ENCODE measurements at places on chromosomes 5 and 9.

DNA sequence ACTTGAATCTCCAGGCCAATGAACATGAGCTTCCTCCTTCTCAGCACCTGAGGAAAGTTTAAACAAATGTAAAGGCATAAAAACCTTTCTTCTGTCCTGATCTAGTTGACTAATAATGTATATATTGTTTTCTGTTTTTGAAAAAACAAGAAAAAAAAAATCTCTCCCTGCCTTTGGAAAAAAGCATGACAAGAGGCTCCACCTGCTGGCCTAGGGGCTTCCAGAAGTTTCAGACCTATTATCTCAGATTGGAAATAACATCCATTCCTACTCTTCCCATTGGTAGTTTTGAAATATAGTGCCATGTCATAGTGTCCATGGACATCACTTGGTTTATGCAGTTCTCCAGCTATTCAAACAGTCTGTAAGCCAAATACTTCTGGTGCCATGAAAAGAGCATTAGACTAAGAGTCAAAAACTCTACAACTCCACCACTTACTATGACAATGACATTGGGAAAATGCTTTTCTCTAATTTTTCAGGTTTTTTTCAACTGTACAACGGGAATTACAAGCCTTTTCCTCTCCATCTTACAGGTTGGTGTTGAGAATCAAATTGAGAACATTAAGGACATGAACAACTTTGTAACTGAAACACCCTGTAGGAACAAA lies 409.6 kb upstream of the MPDZ start:
- no peak for DNase-seq

- DNase-seq, result no peak
These were observed 114.4 kb downstream of the TENT4A start for GRCh38 chr5:6827526-6828219.

- DNase-seq, result no peak
These were observed 20.4 kb upstream of the RPS14 start for GRCh38 chr5:150469718-150470469.

DNA sequence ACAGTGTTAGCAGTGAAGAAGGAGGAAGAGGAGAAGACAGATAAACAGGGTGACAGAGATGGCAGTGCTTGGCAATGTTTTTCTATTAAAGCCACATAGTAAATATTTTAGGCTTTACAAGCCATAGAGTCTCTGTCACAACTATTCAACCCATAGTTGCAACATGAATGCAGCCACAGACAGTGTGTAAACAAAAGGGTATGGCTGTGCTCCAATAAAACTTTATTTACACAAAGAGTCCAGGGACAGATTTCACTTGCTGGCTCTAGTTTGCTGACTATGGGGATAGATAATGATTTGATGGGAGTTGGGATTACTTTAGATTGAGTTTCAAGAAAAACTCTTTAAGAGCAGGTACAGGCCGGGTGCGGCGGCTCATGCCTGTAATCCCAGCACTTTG lies 224.8 kb upstream of the SEMA6A start:
- no peak for DNase-seq

DNA sequence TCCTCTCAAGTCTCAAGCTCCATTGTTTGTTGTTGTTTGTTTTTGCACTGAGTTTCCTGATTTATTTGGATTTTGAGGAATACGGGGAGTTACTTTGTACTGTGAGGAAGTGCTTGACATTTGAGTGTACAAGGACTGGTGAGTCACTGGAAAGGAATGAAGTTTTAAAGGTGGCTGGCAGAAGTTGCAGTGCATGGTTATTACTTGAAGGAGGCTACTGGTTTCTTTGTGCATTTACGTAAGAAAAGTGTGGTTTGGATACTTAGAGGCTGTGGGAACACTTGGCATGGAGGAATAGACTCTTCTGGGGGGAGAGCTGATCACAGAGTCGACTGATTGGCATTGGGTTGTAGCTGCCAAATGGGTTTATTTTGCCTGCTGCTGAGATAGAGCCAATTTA lies 919.0 kb downstream of the TAF11L14 start:
- no peak for DNase-seq

DNA sequence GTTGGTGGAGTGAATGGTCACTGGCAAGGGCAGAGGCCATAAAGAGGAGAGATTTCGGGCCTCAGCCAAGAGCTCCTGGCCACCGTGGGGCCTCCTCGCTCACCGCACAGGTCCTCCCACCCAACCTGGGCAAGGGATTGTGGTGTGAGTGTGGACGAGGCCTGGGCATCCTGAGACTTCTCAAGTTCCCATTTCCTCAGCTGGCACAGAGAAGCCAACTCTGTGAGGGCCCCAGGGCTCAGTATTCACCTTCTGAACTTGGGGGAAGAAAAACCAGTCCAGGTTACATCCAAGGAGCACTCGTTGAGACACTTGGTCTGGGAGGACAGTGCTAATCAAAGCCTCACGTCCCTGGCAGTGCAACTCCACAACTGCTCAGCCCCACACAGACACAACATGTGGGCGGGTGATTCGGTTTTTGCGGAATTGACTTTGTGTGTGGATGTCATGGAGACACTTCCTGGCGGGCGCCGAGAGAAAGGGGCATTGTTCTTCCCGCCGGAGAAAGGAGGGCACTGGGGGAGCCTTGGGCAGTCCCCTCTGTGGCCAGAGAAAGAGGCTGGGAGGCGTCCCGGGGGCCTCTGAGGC lies 28.5 kb upstream of the NKD2 start:
- DNase-seq, result no peak

DNA sequence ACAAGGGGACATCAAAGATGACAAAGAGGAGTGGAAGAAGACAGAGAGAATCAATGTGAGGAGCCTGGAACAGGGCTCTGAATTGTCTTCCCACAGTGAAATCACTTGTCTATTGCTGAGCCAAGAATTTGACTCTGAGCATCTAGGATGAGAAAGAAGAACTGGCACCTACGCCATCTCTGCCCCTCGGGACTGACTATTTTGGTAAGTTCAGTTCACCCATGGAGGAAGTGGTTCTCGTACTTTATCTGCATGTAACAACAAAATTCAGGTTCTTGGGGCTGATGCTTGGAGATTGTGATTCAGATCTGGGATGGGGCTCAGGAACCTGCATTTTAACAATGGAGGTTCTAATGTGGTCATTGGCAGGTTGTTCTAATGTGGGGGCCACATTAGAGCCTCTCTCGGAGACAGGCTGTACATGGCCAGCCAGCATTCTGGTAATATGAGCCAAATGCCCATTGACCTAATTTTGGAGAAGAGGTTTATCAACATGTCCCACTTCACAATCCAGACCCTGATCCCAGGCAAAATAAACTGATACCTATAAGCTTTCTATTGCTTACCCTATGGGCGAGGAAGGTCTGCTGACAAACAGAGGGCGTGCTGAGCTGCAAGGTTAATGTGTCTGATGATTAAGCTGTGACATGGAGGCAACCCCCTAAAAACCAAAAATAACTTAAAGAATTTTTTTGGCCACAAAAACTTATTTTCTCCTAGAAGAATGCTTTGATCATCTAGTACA lies 2.7 kb upstream of the IL12B start:
- DNase-seq, result no peak

DNA sequence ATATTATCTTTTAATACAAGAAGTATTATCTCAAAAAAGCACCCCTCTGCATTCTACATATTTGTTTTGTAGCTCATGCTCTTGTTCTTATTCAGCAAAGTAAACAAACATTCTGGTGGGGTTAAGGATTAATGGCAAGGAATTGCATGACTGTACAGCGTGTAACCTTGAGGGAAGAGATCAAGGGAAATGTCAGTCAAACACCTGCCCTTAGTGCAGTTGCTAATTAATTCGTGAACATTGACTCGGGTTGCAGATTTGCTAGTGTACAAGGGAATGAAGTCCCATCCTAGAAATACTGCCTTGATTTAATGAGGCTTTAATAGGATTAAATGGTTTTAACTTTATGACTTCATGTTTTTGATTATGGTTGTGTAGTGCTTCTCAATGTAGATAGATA lies 1758.1 kb downstream of the MAT2B start:
- no peak for DNase-seq

GRCh38 chr9:129731477-129732085 lies 21.3 kb downstream of the PTGES start:
- DNase-seq, result no peak

GRCh38 chr5:2276101-2276500 lies 393.4 kb upstream of the IRX4 start:
- DNase-seq, result no peak

GRCh38 chr9:23945897-23946296 lies 119.9 kb upstream of the ELAVL2 start:
- no peak for DNase-seq

DNA sequence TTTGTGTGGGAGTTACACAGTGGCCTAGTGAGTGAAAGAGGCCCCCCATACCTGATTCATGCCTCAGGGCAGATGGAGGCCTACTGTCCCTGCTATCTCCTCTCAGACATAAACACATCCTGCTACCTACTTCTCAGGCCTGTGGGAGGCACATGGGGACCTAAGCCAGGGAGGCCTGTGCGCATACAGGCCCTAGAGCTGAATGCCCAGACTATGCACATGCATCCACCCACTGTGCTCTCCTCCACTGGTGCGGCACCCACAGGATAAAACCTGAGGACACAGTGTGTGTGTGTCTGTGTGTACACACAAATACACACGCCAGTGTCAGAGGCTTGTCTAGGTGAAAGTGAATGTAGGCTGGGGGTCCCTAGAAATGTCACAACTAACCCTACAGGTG lies 1.4 kb downstream of the PAX5 start:
- DNase-seq, result no peak

- peak; percentile 74 for DNase-seq
These were observed 599.8 kb upstream of the BRINP1 start for GRCh38 chr9:119968836-119969707.

- no peak for DNase-seq
These were observed 198.1 kb downstream of the NPR3 start for GRCh38 chr5:32909207-32909606.

DNA sequence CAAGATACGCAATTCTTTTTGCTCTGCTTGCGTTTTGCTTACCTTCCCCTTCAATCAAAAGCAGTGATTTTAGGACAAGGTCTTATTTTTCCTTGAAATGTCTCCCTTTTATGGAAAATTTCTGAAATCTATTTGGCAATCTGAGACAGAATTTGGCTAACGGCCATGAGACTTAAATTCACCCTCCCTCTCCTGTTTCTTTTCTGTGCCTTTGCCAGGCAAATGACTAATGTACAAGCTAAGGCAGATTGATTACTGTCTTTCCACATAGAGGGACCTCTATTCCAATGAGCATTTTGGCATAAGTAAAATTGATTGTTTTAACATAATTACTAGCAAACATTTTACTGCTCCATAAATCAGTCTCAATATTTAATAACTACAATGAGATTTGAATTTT lies 31.7 kb downstream of the FAM81B start:
- no peak for DNase-seq

- DNase-seq, result no peak
These were observed 1375.0 kb upstream of the NUDT12 start for GRCh38 chr5:104937598-104937997.

Data from NCI-H345 (cell line).